Type B pancreatic cell (in vitro differentiated cells): ENCODE measurements at places on chromosomes 12 and 14. TPM values are rescaled to one million over a fixed set of nuclear protein-coding genes. Genes with fewer than 3 reads are reported as not detected.
A peak's percentile ranks its signal among the peaks of the same experiment; 100 is the strongest.

Gene HCAR1
- total RNA-seq: 5.0 and 7.4 TPM in 2 replicates

Gene TPPP2
- total RNA-seq: not detected in 2 replicates

Gene KLHDC1
- 1.7 and 3.5 TPM in 2 replicates for total RNA-seq

Gene RNU6-8
- total RNA-seq: not detected in 2 replicates

Gene BICDL1
- 7.4 and 7.8 TPM in 2 replicates for total RNA-seq

Gene KLRC1
- total RNA-seq: not detected in 2 replicates

Gene SLC7A8
- 56.1 and 56.7 TPM in 2 replicates for total RNA-seq

Gene HNRNPC
- total RNA-seq: 474 and 692 TPM in 2 replicates

Gene LIN7A
- 22.1 and 32.7 TPM in 2 replicates for total RNA-seq

Gene BDKRB2
- total RNA-seq: 2.1 and 3.6 TPM in 2 replicates

Gene TMX1
- total RNA-seq: 28.8 and 31.4 TPM in 2 replicates

Gene TMPRSS12
- total RNA-seq: 0.45 TPM in 1 of 2 replicates, not detected in the other

Gene SERPINA4
- 1.4 TPM in 2 replicates for total RNA-seq

DNA sequence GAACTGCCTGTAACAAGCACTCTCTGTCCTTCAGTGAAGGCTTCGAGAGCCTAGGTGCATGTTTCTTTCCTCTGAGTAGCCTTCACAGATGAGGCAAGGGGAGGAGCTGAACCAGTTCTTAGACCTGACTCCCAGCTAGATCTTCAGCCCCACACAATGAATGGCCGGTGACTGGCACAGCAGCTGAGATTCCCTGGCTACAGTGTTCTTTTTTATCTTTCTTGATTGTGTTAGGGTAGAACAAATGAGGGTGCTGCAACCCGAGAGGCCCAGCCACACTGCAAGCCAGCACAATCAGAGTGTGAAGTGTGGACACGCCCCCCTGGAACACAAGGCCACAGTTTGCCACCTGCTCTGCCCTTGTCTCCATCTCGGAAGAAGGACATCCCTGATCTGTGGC lies 19.1 kb upstream of the COL2A1 start:
- peak overlapping the region; percentile 54 for H3K4me3 ChIP-seq
- H3K36me3 ChIP-seq: no peaks in the 10 kb centered on the region
- peak overlapping the region; percentile 82 for H3K27ac ChIP-seq
- H3K27me3 ChIP-seq: peaks cover 3% of the 10 kb centered on the region

DNA sequence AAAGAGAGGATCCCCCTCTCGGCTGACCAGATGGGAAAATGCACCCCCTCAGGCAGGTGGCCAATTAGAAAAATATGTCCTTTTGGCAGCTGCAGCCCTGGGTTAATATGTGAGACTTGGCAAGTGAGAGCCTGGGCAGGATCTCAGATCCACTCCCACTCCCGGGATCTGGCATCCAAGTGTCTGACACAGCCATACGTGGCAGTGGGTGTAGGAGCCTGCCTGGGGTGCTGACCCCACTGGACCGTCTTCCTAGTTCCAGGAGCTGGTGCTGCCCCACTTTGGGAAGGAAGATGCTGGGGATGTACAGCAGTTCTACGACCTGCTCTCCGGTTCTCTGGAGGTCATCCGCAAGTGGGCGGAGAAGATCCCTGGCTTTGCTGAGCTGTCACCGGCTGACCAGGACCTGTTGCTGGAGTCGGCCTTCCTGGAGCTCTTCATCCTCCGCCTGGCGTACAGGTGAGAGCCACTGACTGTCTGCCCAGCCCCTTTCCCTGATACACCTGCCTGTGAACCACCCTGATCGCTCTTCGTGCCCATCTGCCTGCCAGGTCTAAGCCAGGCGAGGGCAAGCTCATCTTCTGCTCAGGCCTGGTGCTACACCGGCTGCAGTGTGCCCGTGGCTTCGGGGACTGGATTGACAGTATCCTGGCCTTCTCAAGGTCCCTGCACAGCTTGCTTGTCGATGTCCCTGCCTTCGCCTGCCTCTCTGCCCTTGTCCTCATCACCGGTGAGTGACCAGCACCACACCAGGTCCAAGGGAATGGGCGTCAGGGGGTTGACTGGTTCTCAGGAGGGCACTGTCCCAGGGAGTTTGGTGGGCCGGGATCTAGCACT lies 5.8 kb downstream of the NR4A1 start:
- H3K27ac ChIP-seq: peak overlapping the region; percentile 55
- DNase-seq: peak; percentile 52
- peaks cover 2% of the 10 kb centered on the region for H3K27me3 ChIP-seq
- peaks cover 2% of the 10 kb centered on the region for H3K4me1 ChIP-seq
- no peak overlapping the region for H3K4me3 ChIP-seq

- no peaks in the 10 kb centered on the region for H3K27me3 ChIP-seq
- no peak for DNase-seq
- H3K4me3 ChIP-seq: no peak overlapping the region
- peaks cover 26% of the 10 kb centered on the region for H3K4me1 ChIP-seq
- H3K27ac ChIP-seq: peak overlapping the region; percentile 32
Observed at GRCh38 chr12:124797321-124797720, 66.3 kb downstream of the SCARB1 start.

- DNase-seq: no peak
- no peak overlapping the region for H3K4me3 ChIP-seq
- H3K36me3 ChIP-seq: no peaks in the 10 kb centered on the region
Observed at GRCh38 chr12:101967506-101967905, 90.1 kb downstream of the DRAM1 start.

- no peak overlapping the region for H3K27ac ChIP-seq
- DNase-seq: no peak
- H3K27me3 ChIP-seq: no peaks in the 10 kb centered on the region
- peak overlapping the region; percentile 59 for H3K4me3 ChIP-seq
- no peaks in the 10 kb centered on the region for H3K36me3 ChIP-seq
Observed at GRCh38 chr12:53105712-53106439, 2.6 kb downstream of the SOAT2 start.

DNA sequence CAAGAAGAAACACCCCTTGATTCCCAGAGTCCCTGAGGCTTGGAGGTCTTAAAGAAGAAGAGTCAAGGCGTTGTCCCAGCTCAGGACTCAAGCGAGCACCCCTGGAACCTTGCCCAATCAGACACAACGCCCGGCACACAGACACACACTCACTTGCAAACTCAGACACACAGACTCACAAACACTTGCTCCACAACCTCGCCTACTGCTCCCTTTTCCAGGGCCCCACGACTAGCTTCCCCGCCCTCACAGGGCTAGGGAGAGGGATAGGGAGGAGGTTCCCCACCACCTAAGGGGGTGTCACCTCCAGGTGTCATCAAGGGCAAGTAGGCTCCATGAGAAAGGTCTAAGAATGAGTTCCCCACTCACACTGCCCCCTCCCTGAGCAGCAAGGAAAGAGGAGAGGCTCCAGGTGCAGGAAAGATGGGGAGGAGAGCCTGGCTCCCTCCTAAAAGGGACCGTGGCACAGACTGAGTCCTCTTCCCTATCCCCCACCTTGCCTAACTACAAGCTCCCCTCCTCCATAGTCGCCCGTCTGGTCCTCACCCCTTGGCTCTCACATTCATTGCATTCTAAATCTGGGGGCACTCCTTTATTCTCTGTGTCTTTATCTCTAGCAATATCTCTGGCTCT lies 717 bp downstream of the WNT10B start:
- H3K4me3 ChIP-seq: peak overlapping the region; percentile 89
- H3K4me1 ChIP-seq: peaks cover 19% of the 10 kb centered on the region
- DNase-seq: no peak
- peaks cover 87% of the 10 kb centered on the region for H3K27me3 ChIP-seq
- no peaks in the 10 kb centered on the region for H3K36me3 ChIP-seq
- H3K27ac ChIP-seq: peak overlapping the region; percentile 89

- H3K27ac ChIP-seq: no peak overlapping the region
- H3K36me3 ChIP-seq: no peaks in the 10 kb centered on the region
- peaks cover 80% of the 10 kb centered on the region for H3K27me3 ChIP-seq
- no peaks in the 10 kb centered on the region for H3K4me1 ChIP-seq
- no peak for DNase-seq
Observed at GRCh38 chr12:49296836-49297694, 2.1 kb downstream of the PRPH start.

DNA sequence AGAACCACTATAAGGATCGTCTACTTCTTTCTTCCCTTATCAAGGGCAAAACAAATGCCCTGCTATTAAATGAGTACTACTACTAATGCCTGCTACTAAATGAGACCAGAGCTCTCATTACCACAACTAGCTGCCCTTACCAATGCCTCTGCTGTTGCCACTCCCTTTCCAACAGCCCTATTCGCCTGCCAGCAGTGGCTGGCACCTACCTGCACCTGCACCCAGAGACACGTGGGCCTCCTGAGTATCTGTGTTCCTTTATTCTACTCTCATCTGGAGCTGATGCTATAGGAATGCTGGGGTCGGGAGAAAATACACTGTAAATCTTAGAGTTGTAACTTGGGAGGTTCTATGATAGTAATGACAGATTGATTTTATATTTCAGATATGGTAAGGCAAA lies 174.7 kb downstream of the SLC2A13 start:
- H3K4me1 ChIP-seq: no peaks in the 10 kb centered on the region
- no peak for DNase-seq

DNA sequence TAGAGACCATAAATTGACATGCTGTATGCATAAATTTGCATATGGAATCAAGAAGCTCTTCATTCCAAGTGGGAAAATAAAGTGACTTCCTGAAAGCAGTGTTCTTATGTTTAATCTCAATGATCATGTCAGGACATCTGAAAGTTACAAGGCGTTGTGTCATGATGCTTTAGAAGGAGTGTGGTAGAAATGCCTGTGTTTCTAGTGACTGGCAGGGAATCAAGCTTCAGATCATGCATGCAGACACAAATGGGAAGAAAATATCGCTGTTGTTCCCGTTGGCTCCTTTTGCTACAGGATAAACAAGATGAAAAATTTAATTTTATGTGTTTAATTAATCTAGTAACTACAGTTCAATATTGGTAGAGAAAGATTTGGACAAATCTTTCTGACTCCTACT lies 298.1 kb upstream of the SYT1 start:
- H3K27me3 ChIP-seq: no peaks in the 10 kb centered on the region
- H3K36me3 ChIP-seq: no peaks in the 10 kb centered on the region
- peaks cover 5% of the 10 kb centered on the region for H3K4me1 ChIP-seq
- H3K4me3 ChIP-seq: no peak overlapping the region
- no peak overlapping the region for H3K27ac ChIP-seq

- peak overlapping the region; percentile 37 for H3K27ac ChIP-seq
- no peak for DNase-seq
- H3K4me1 ChIP-seq: no peaks in the 10 kb centered on the region
- no peaks in the 10 kb centered on the region for H3K27me3 ChIP-seq
- no peaks in the 10 kb centered on the region for H3K36me3 ChIP-seq
- H3K4me3 ChIP-seq: no peak overlapping the region
Observed at GRCh38 chr12:94553130-94553519, 93.5 kb upstream of the CEP83 start.

DNA sequence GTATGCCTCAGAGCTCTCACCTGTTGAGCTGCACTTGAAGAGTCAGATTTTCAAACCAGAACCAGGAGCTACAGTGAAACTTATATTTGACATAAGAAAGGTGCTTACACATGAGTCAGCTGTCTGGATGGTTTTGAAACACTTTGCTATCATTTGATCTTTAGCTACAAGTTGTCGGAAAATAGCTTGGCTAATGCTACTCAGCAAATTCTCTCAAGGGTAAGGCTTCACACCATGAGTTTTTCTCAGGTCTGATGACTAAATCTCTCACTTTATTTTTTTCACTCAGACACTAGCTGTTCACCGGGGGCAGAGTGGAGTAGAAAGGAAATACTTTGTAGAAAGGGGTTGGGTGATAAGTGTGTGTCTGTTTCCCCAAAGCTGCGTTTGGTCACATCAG lies 171.8 kb downstream of the FLRT2 start:
- H3K27ac ChIP-seq: no peak overlapping the region
- no peaks in the 10 kb centered on the region for H3K36me3 ChIP-seq
- no peaks in the 10 kb centered on the region for H3K4me1 ChIP-seq
- DNase-seq: no peak

DNA sequence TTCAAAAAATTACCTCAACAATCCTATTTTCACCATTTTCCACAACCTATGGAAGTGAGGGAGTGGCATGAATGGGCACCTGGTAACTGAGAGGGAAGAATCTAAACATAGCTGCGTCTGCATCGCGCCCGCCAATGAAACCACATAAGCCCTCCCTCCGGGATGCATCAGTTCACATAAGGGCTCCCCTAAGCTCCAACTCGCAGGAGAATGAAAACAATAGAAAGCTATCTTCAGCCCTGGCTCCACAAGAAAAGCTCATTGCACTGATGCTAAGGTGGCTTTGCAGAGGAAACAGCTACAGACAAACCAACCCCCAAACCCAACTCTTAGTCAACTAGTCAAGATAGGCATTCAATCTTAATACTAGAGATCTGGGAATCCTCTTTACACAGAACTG lies 173.3 kb downstream of the FOXN3 start:
- H3K27me3 ChIP-seq: no peaks in the 10 kb centered on the region
- peaks cover 13% of the 10 kb centered on the region for H3K36me3 ChIP-seq
- peaks cover 29% of the 10 kb centered on the region for H3K4me1 ChIP-seq
- DNase-seq: no peak
- H3K27ac ChIP-seq: peak overlapping the region; percentile 29
- H3K4me3 ChIP-seq: no peak overlapping the region

GRCh38 chr12:130008241-130008640 lies 104.4 kb upstream of the TMEM132D start:
- H3K27me3 ChIP-seq: peaks cover 33% of the 10 kb centered on the region
- no peak for DNase-seq
- H3K4me1 ChIP-seq: no peaks in the 10 kb centered on the region

- peaks cover 38% of the 10 kb centered on the region for H3K36me3 ChIP-seq
- no peaks in the 10 kb centered on the region for H3K27me3 ChIP-seq
- peak overlapping the region; percentile 82 for H3K27ac ChIP-seq
- no peak overlapping the region for H3K4me3 ChIP-seq
- no peak for DNase-seq
Observed at GRCh38 chr14:69079188-69079742, 73.7 kb downstream of the DCAF5 start.

DNA sequence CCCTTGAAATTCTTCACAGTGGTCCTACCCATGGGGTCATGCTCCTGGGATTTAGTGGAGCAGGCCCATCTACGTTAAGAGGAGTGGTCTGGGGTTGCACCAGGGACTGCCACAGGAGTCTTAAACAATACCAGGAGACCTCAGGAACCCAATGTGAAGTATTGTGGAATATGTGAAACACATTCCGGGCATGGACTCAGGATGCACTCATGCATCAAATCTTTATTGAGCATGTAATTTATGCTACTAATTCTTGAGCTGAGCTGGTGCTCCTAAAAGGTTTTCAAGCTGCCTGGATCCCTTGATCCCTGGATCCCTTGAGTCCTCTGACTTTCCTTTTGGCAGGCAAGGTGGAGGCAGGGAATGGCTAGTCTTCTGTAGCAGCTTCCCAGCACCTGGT lies 8.8 kb downstream of the SERPINA10 start:
- H3K4me1 ChIP-seq: no peaks in the 10 kb centered on the region
- no peaks in the 10 kb centered on the region for H3K36me3 ChIP-seq
- H3K4me3 ChIP-seq: no peak overlapping the region
- no peaks in the 10 kb centered on the region for H3K27me3 ChIP-seq
- no peak overlapping the region for H3K27ac ChIP-seq

GRCh38 chr14:60775296-60775695 lies 40.7 kb downstream of the MNAT1 start:
- no peak overlapping the region for H3K4me3 ChIP-seq
- no peak for DNase-seq
- H3K36me3 ChIP-seq: no peaks in the 10 kb centered on the region

DNA sequence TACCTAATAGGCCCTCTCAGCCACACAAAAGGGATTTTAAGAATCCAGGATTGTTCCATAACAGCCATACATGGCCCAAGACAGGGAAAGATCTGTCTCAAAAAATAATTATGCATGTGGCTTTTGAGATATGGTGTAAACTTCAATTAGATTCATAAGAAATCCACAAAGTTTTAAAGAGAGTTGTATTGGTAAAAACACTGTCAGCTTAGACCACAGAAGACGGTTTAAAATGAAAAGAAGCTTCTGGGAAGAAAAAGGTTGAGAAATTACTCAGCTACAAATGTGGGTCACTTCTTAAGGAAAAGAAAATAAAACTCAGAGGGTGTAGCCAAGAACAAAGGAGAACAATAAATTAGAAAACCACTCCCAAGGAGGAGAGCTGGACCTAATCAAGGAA lies 191.4 kb downstream of the KIF26A start:
- peaks cover 13% of the 10 kb centered on the region for H3K27me3 ChIP-seq
- no peak overlapping the region for H3K27ac ChIP-seq
- peaks cover 6% of the 10 kb centered on the region for H3K4me1 ChIP-seq
- DNase-seq: no peak
- H3K4me3 ChIP-seq: no peak overlapping the region
